ENCODE measurements at places on chromosomes 12 and 14.

DNA sequence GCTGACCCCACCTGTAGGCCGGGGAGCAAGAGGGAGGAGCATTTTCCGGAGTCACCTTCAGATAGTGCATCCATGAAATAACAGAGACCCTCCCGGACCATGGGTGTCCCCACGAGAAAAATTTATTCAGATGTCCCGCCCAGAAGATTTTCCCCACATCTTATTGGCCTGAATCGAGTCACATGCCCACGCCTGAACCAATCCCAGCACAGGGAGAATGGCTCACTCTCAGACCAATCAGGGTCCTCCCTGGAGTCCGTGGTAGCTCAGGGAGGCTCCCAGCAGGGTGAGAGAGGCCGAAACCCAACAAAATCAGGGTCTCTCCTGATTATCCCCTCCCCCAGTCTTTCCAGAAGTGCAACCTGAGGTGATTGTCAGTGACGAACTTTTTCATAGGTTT lies 16.4 kb upstream of the NCOR2 start:
- DNase-seq: no peak

- no peak for DNase-seq
Measured at GRCh38 chr12:107655281-107656065, 30.1 kb upstream of the PWP1 start.

DNA sequence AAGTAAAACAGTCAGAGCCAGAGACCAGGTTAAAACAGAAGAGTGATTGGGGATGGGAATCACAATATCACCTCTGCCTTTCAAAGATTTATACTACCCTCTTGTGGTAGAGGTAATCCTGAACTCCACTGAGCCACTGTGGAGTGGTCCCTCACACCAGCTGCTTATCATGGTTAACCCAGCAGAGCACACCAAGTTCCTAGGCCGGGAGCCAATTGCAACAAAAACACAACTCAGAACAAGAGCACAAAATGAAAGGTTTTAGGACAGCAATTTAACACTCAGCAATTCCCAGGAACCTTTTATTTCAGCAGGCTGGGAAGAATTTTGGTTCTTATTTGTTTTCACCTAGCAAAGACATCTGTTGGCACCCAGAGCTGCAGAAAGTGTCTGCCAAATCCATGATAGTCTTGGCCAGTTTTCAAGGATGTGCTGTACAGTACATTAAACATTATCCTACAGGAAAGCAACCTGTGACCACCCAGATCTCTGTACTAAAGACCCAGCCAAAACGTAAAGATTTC lies 220.5 kb upstream of the ATXN7L3B start:
- DNase-seq: peak; percentile 40

DNA sequence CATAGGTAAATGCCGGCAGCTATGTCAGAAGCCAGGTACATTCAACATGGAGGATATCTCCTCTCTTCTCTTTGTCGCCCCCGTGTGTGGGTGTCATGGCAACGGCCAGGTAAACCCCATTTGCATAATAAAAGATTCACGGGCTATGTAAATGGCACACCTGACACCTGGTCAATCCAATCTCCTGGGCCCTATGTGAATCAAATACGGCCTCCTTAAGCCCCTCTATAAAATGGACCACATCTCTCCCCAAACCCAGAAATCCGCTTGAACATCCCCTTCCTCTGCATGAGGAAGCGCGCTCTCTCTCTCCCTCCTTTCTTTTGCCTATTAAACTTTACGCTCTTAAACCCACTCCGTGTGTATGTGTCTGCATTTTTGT lies 363.7 kb downstream of the SOX5 start:
- peak; percentile 45 for DNase-seq

- no peak for DNase-seq
Measured at GRCh38 chr12:56943878-56944277, 9.7 kb upstream of the SDR9C7 start.

GRCh38 chr12:93245543-93245942 lies 132.2 kb upstream of the NUDT4 start:
- peak; percentile 12 for DNase-seq

DNA sequence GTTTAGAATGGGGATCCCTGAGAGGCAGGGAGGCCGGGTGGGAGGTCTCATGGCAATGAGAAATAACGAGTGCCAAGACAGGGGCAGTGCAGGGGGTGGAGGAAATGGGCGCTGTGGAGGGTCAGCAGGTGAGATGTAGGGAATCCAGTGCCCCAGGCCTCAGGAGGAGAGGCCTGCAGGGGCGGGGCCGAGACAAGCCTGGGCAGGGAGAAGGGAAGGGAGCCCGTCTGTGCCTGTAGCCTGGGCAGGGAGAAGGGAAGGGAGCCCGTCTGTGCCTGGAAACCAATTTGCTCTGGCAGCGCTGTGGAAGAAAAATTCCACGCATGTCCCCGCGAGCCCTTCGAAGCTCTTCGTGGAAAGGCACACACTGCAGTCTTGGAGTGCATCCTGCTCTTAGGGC lies 10.6 kb upstream of the NCOR2 start:
- DNase-seq: no peak

DNA sequence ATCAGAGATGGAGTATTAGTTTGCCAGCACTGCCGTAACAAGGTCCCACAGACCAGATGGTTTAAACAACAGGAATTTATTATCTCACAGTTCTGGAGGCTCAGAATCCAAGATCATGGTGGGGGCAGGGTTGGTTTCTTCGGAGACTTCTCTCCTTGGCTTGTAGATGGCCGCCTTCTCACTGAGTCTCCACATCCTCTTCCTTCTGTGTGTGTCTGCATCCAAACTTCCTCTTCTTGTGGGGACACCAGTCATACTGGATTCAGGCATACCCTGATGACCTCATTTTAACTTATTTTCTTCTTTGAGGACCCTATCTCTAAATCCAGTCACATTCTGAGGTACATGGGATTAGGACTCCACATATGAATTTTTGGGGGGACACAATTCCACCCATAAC lies 455.5 kb downstream of the RGS6 start:
- no peak for DNase-seq

- DNase-seq: no peak
Measured at GRCh38 chr14:72738161-72738611, 155.7 kb downstream of the DPF3 start.

GRCh38 chr14:92473969-92474535 lies 39.5 kb upstream of the RIN3 start:
- DNase-seq: no peak

- no peak for DNase-seq
Measured at GRCh38 chr12:22110176-22110575, 64.2 kb downstream of the CMAS start.

DNA sequence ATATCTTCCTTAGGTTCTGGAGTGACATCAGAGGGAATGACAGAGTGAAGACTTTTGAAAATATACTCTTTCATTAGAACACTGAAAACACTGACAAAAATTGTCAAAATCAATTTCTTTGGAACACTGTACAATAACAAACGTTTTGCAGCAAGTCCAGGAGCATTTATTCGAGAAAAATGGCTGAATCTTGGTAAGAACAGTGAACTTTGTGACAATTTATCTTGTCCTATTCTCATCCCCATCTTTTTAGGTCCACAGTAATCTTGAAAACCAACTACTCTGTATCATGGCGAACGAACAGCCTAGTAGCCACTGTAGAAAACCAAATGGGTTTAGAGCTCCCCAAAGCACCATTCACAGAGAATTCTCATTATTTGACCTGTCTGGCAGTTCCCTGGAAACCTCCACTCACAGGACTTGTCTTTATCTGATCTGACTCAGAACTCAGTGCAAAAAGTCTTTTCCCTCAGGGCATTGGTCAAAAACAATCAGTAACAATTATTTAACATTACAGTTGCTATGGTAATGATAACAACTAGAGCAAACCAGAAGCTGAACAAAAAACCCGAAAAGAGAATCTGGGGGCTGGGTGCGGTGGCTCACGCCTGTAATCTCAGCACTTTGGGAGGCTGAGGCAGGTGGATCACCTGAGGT lies 20.3 kb upstream of the PPP2R5E start:
- DNase-seq: no peak

- DNase-seq: peak; percentile 60
Measured at GRCh38 chr12:109768901-109769670, 55.5 kb downstream of the FAM222A start.

- no peak for DNase-seq
Measured at GRCh38 chr14:101882141-101882935, 82.0 kb upstream of the DYNC1H1 start.

GRCh38 chr12:119843100-119843499 lies 34.0 kb downstream of the CIT start:
- no peak for DNase-seq

DNA sequence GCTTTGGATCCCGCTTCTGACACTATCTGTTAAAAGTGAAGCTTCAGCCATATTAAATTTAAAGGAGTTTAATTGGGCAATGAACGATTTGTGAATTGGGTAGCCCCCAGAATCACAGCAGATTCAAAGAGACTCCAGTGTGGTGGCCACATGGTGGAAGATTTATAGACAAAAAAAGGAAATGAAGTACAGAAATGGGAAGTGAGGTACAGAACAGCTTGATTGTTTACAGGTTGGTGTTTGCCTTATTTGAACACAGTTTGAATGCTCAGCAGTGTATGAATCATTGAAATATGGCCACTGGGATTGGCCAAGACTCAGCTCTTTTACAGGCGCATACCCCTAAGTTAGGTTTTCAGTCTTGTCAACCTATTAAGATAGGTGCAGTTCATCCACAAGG lies 21.9 kb downstream of the CCDC91 start:
- DNase-seq: no peak

- DNase-seq: peak; percentile 54
Measured at GRCh38 chr12:30806989-30807694, 52.4 kb upstream of the CAPRIN2 start.

Measured in H7 (cell line).